Stimulated activated naive CD8-positive, alpha-beta T cell treated with anti-CD3 and anti-CD28 coated beads, Interleukin-15, Interleukin-2, amounts not matched to agents 100 U/mL and 50 U/mL, for 24 hours (primary cell): ENCODE measurements at places on chromosomes 4 and X.

DNA sequence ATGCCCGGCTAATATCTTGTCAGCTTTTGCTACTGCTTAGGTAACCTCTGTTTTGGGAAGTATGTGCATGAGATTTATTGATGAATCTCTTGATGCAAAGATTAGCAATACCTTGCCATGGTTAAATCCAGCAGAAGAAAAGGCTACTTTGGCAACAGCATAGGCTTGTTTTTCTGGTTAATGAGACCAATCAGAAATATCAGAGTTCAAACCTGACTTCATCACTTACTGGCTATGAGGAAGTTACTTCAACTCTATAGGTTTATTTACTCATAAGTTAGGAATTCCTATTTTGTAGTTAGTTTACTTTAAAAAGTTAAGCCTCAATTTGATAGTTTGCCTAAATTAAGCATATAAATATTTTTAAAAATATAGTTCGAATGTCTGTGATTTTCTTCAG lies 93.1 kb downstream of the PDLIM5 start:
- no peak for DNase-seq

- no peak for DNase-seq
Measured at GRCh38 chr4:119005928-119006460, 117.3 kb downstream of the SYNPO2 start.

- no peak for DNase-seq
Measured at GRCh38 chr4:93199492-93199891, 629.1 kb upstream of the ATOH1 start.

GRCh38 chr4:32684160-32684559 lies 1964.0 kb downstream of the PCDH7 start:
- no peak for DNase-seq

DNA sequence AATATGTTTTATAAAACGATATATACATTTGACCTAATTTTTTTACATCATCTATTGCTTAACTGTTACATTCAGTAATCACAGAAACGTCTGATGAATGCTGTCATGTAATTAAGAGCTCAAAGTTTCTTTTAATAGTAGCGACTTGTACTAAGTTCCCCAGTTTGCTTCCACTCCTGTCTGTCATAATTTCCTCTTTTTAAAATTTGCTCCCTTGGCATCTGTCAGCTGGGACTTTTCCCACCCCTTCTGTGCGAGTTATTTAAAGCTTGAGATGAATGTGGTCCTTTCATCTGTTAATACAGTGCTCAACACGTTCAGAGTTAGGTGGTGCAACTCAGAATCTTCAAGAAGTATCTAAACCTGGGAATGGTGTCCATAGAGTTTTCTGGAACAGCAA lies 1.2 kb downstream of the RAP1GDS1 start:
- DNase-seq = no peak

DNA sequence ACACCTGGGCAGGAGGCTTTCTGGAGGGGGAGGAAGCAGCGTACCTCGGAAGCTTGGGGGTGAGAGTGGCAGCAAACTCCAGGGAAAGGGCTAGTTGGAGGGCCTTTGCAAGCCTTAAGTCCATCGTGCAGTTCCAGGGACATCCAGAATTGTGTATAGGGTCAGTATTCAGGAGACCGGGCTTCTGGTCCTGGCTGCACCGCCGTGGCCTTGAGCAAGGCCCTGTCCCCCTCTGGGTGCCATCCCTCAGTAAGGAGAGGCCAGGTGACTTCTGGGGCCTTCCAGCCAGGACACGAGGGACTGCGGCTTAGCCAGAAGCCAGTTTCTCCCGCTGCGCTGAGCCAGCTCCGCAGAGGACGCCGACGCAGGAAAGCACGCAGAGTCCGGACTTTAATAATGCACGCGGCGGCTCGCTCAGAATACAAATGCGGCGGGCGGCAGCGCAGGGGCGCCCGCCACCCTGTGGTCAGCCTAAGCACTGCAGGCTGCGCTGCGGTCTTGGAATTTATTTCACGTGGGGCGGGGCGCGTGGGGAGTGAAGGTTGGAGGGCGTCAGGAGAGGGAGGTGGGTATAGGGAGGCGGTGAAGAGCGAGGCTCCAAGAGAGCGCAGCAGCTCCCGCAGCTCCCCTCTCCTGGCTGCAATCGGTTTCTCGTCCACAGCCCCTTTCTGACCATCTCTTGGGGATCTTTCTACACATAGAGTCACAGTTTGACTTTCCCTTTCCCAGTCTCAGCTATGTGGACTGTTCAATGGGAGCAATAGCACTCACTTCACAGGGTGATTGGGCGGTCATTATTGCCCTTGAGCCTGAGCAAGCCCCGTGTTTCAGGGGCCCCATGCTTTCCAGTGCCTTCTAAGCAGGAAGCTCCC lies 94.1 kb upstream of the GPR50 start:
- DNase-seq = peak; percentile 66

DNA sequence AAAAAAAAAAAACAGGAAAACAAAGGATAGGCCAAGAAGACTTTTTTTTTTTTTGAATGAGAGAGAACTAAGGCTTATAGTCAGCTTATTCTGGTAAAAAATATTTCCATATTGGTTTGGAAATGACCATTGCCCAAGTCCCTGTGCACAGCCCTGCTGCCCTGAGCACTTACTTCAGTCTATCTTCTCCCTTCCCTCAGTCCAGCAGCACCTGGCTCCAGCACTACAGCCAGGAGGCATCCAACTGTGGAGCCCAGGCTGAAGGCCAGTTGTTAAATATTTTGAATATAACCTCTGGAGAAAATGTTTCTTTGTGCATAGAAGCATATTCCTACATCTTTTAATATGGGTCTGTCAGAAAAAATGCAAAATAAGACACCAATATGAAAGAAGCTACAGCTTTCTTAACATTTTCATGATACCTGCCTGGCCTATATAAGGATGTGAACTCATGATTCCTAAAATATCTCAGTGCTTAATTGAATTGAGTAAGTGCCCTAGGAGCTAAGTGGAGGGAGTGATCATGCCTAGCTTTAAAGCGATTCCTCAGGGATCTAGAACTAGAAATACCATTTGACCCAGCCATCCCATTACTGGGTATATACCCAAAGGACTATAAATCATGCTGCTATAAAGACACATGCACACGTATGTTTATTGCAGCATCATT lies 14.4 kb downstream of the LRRC66 start:
- DNase-seq = no peak
